Amygdala (tissue), 56 donors: ENCODE measurements at places on chromosomes 4 and X.

DNA sequence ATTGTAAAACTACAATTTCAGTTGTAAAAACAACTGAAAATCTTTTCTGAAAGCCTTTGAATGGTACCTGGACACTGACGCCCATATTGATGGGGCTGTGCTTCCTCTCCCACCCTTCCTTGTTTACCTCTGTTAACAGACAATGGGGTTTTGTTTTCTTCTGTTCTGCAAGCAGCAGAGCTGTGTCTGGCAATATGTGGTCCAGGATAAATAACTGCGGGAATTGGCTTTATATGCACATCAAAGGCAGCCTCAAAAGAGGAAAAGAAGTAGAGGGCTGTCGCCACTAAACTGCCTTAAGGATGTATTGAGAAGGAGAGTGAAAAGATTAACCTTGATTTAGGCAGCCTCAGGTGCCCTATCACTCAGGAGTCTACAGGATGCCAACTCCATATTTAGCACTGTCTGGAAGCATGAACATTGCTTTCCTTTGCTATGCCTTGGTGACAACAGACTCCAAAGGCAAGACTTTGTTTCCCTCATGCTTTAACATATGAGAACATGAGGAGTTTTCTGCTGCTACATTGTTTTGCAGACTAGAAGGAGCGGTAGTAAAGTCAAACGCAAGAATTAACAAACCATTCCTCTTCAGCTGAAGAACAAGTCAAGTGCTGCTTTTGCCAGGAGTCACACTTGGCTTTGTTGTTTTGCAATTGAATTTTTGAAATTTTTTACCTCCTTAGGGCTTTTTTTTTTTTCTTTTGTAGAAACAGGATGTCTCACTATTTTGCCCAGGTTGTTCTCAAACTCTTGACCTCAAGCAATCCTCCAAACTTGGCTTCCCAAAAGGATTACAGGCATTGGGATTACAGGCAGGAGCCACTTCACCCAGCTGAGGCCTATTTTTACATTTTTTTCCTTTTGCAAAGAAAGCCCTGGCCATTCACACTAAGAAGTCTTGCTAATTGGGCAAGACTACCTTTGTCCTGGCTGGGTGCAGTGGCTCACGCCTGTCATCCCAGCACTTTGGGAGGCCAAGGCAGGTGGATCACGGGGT, 3.0 kb downstream of the IL21 start:
- no peak for DNase-seq

- DNase-seq = no peak
Measured at GRCh38 chr4:89298155-89298554, 9.4 kb downstream of the GPRIN3 start.

DNA sequence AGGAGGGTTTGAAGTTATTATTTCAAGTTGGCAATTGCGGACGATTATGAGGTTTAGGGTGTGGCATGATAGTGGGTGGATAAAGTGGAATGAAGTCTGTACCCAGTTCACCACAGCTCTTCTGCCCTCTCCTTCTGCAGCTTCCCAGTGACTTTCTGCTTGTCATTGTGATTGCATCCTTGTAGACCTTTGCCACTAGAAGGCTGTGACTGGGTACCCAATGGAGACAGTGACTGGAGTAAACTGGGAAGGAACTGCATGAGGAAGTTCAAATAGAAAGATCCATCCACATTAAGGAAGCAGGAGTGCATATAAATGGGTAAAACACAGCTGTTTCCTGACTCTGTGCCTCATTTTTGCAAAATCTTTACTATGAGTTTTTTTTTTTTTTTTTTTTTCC, 53.5 kb upstream of the SPANXN3 start:
- DNase-seq = no peak

DNA sequence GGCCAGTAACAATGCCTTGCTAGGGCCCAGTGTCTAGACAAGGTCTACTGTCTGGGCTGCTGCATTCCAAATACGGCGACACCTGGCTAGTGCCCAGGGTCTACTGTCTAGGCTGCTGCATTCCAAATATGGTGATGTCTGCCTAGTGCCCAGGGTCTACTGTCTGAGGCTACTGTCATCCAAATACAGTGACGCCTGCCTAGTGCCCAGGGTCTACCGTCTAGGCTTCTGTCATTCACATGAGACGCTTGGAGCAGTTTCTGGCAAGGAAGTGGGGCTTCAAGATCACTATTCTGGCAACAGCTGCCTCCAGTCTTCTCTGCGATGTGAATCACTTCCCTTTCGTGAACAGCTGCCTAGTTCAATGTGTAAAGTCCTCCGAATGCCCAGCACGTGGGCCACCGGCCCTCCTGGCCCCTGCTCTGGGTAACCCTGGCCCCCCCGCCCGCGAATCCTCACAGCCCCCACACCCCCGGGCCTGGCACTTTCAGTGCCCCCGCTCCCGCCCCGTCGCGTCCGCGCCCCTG, 12.7 kb downstream of the ACOX3 start:
- no peak for DNase-seq

DNA sequence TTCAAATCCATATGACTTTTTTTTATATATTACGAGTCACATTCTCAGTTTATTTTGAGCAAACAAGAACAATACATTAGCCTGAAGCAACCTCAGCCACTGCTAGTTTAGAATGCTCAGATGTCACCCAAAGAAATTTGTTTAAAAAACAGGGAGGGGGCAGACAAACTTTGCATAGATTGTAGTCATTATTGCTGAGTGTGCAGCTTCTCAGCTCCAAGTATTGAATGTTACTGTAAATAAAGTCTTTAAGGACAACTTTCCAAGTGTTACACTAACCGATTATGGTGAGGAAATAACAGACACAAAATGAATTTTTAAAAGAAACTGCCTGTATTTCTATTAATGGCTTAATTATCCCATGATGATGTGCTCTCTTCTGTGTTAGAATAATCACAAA, 519.5 kb upstream of the GALNT7 start:
- no peak for DNase-seq

DNA sequence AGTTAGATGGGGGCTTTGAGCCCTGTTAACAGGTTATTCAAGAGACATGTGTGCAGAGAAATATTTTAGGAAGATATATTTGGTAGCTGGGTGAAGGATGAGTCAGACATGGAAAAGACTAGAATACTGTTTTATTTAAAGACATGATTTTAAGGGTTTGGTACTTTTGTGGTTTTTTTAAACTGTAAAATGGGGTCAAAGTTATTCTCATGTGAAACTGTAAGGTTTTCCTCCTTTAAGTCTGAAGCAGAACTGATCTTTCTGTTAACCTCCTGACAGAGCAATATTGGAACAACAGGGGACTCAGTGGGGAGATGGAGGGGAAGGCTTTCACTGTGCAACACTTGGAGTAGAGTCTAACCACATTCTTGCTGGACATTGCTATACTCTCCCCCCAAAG, 112.4 kb upstream of the LSM6 start:
- no peak for DNase-seq

- no peak for DNase-seq
Measured at GRCh38 chr4:5799406-5799805, 88.4 kb downstream of the EVC start.

DNA sequence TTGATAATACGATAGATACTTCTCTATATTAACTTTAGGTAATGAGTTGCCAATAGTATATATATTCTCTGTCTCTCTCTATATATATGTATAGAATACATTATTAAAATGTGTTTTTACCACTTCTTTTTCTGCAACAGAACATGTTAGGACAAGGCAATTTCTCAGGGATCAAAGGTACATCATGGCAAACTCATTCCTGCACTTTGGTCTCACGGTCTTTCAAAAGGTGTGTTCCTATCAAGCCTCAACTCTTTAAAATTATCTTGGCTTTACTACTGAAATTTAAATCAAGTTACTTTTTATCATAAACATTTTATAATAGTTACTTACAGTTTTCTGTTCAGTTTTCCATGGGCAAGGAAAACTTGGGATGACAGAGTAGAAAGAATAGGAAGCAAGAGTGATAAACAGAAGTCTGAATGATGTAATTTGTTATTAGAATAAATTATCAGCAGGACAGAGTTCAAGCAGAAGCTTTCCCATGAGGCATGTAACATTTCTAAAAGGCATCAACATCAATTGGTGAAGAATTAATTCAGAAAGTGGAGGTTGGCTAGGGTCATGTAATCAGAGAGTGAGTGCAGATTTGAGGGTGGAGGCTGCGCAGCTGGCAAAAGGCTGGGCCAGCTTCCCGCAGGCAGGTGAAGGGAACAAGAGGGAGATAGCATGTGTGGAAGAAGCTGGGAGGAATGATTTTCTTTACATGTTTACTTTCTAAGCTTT, 59.7 kb upstream of the LRAT start:
- DNase-seq = no peak

GRCh38 chrX:22542641-22543040, 269.9 kb downstream of the CBLL2 start:
- DNase-seq = no peak

- no peak for DNase-seq
Measured at GRCh38 chrX:720825-721224, 90.2 kb downstream of the SHOX start.

- no peak for DNase-seq
Measured at GRCh38 chr4:139208404-139208945, 31.5 kb upstream of the ELF2 start.

- no peak for DNase-seq
Measured at GRCh38 chrX:130805903-130806302, 97.1 kb downstream of the ENOX2 start.

DNA sequence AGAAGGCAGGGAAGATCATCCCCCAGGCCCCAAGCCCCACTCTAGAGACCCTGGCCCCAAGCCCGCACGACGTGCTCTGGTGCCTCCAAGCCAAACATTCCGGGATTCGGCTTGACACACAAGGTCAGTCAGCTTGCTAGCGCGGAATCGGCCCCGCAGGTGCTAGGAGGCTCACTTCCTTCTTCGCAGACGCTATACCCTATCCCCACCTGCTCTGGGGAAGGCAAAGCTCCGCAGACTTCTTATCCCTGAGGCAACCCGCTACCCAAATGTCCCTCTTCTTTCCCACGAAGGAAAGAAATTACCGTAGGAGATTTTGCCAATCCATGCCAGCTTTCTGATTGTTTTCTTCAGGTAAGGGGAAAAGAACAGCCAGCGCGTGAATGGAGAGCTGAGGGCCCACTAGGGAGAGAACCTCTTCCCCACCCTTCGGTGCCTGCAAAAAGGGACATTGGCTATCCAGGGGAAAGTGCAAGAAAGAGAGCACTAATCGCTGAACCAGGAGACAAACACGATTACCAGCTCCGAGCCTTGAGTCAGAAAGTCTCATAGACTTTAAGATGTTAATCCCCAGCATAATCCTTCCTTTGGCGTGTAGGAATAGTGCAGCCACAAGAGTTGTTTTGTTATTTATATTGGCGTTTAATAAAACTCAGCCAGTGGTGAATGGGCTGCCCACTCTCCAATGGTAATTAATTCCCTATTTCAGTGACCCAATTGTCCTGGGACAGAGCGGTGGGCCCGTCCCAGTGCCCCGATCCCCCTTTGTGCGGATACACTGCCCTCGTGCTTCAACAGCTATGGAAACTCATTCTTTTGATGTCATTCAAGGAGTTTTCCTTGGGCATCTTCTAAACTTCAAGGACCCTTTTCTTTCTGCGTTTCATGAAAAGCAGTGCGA, 5.4 kb upstream of the NEUROG2 start:
- no peak for DNase-seq

DNA sequence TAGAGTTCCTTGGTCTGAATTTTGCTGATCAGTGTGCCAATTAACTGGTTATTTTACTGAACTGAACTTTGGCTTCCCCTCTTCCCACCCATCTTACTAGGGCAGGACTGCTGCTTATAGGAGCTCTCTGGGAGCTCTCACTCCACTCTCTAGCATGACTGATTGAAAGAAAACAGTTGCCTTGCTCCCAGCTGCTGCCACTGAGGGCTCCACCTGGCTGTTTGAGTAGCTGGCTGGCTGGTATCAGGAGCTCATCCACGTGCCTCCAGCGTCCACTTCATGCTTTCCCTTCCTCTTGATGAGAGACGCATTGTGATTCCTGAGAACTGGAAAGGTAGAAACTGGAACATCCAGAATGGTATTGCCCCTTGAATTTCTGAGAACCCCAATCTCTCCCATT, 73.0 kb upstream of the KLHL13 start:
- no peak for DNase-seq

- no peak for DNase-seq
Measured at GRCh38 chrX:112800971-112801775, 39.5 kb downstream of the AMOT start.

DNA sequence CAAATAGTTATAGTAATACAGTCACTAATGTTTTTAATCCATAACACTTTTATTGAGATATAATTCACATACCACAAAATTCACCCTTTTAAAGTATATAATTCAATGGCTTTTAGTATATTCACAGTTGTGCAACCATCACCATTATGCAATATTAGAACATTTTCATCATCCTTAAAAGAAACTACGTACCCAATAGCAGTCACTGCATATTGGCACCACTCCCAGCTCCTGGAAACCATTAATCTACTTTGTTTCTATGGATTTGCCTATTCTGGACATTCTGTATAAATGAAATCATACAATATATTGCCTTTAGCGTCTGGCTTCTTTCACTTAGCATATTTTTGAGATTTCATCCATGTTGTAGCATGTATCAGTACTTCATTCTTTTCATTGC, 99.3 kb downstream of the AMMECR1 start:
- no peak for DNase-seq

GRCh38 chr4:1260418-1261106, 11.6 kb upstream of the CTBP1 start:
- no peak for DNase-seq

DNA sequence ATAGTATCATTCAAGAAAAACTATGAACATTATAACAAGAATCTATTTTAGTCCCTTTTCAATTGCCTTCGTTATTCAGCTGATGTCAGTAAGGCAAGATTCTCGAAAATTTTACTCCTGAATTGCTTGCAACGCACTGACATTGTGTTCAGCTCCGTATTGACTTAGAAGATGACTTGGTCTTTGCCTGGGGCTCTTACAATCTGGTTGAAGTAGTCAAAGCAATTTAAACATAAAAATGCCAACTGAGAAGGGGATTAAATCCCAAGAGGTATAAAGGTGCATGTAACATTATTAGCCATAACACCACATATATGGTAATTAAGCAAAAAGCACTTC, 507.1 kb downstream of the CENPC start:
- no peak for DNase-seq

GRCh38 chr4:41374490-41374889, 117.8 kb downstream of the UCHL1 start:
- no peak for DNase-seq

DNA sequence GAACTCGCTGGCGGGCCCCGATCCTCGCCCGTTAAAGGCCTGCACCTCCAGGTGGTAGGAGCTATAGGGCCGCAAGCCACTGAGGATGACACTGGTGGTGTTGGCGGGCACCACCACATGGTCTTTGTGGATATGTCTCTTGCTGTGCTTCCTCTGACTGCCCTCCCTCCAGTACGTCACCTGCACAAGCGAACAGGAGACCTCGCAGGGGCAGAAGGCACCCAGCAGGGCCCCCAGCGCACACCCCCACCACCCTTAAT, 20.7 kb downstream of the L1CAM start:
- no peak for DNase-seq

- no peak for DNase-seq
Measured at GRCh38 chr4:67576538-67576937, 18.0 kb downstream of the STAP1 start.

- DNase-seq = no peak
Measured at GRCh38 chrX:54817220-54817820, 9.8 kb downstream of the MAGED2 start.
